ENCODE measurements at places on chromosomes 12 and 14. TPM values are rescaled to one million over a fixed set of nuclear protein-coding genes. Genes with fewer than 3 reads are reported as not detected.

DNA sequence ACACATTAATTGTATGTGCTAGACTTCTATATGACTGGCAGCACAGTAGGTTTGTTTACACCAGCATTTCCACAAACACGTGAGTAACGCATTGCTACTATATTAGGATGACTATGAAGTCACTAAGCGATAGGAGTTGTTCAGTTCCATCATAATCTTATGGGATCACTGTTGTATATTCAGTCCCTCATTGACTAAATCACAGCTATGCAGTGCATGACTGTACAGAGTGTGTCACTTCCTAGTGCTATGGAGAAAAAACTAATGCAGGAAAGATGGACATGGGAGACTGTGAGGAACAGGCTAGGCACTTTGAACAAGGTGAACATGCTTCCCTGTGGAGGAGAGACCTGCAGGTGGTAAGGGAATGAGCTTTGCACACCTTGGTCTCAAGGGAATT is 259.8 kb downstream of the NUAK1 start:
- no peak overlapping the region for H3K4me3 ChIP-seq
- no peaks in the 10 kb centered on the region for H3K27me3 ChIP-seq
- H3K36me3 ChIP-seq: no peaks in the 10 kb centered on the region

DNA sequence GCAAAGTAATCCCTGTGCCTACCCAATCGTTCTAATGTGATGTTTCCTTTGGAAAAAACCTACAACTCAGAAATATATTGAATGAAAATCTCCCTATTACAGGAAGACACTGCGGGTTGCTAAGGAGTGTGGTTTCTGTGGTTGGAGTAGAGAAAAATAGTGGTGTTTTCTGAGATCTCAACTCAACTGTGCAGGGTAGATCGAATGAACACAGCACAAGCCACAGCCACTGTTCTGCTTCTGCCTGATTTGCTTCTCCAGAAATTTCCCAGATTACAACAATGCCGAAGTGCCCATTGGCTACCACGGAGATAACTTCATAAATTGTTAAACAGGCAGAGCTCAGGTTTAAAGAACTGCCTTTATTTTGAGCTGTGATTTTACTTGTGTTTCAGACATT is 480.4 kb downstream of the DIO2 start:
- DNase-seq: no peak
- H3K4me3 ChIP-seq: no peak overlapping the region
- no peak overlapping the region for H3K27ac ChIP-seq
- H3K36me3 ChIP-seq: no peaks in the 10 kb centered on the region
- H3K4me1 ChIP-seq: peaks cover 1% of the 10 kb centered on the region

- no peak for DNase-seq
- peaks cover 9% of the 10 kb centered on the region for H3K27me3 ChIP-seq
- H3K4me3 ChIP-seq: no peak overlapping the region
- H3K4me1 ChIP-seq: no peaks in the 10 kb centered on the region
- no peaks in the 10 kb centered on the region for H3K36me3 ChIP-seq
- no peak overlapping the region for H3K27ac ChIP-seq
These were observed 319.4 kb downstream of the CACNA1C start for GRCh38 chr12:2372178-2372577.

GRCh38 chr14:65299826-65300225 is 112.7 kb upstream of the FUT8 start:
- peaks cover 25% of the 10 kb centered on the region for H3K36me3 ChIP-seq
- H3K4me1 ChIP-seq: peaks cover 69% of the 10 kb centered on the region
- no peaks in the 10 kb centered on the region for H3K27me3 ChIP-seq
- peak overlapping the region; percentile 40 for H3K27ac ChIP-seq
- DNase-seq: no peak
- peak overlapping the region; percentile 53 for H3K4me3 ChIP-seq

DNA sequence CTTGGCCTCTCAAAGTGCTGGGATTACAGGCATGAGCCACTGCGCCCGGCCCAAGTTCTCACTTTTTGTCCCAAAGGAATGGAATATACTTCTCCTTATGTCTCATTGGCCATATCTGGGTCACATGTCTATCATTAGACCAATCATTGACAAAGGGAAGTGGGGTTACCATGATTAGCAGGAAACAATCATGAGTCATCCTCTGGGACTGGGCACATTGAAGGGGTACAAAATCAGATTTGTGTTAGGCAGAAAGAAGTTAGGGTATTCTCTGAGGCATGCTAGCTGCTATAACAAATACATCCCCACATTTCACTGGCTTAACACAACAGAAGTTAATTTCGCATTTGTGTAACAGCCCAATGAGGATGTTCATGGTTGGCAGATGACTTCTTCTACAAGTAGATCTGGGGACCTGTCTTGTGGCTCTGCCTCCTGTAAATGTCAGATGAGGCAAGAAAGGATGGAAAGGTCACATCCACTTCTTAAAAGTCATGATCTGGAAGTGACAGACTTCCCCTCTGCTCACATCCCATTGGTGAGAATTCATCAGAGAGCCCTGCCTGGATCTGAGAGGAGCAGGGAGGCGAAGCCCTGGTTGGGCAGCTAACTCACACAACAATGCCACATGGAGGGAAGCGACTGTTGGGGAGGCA is 3.1 kb downstream of the CCDC63 start:
- DNase-seq: no peak
- H3K36me3 ChIP-seq: no peaks in the 10 kb centered on the region
- H3K27ac ChIP-seq: no peak overlapping the region
- H3K4me1 ChIP-seq: peaks cover 5% of the 10 kb centered on the region
- peaks cover 45% of the 10 kb centered on the region for H3K27me3 ChIP-seq

DNA sequence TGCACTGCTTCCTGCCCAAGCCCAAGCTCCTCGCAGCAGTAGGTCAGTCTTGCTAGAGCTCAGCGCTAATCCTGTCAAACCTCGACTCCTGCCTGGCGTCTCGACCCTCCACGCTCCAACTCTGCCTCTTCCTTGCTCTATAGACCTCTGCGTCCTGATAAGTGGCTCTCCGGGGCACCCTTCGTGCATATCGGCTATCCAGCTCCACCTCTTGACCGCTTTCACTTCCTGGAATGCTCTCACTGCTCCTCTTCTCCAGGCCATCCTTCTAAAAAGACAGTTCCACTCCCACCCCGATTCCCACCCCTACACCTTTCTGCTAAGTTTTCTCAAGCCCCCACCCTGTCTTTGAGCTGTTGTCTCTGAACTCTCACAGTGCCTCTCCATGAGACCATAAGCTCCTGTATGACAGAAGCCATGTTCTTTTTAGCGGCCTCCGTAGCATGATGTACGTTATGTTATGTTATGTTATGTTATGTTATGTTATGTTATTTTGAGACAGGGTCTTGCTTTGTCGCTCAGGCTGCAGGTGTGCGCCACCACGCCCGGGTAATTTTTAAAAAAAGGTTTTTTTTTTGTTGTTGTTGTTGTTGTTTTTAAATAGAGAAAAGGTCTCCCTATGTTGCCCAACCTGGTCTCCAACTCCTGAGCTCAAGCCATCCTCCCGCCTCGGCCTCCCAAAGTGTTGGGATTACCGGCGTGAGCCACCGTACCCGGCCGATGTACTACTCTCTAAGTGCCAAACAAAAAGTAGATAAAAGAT is 601 bp downstream of the COX14 start:
- peak overlapping the region; percentile 100 for H3K27ac ChIP-seq
- no peak for DNase-seq
- peaks cover 15% of the 10 kb centered on the region for H3K36me3 ChIP-seq
- no peaks in the 10 kb centered on the region for H3K27me3 ChIP-seq
- peaks cover 26% of the 10 kb centered on the region for H3K4me1 ChIP-seq

DNA sequence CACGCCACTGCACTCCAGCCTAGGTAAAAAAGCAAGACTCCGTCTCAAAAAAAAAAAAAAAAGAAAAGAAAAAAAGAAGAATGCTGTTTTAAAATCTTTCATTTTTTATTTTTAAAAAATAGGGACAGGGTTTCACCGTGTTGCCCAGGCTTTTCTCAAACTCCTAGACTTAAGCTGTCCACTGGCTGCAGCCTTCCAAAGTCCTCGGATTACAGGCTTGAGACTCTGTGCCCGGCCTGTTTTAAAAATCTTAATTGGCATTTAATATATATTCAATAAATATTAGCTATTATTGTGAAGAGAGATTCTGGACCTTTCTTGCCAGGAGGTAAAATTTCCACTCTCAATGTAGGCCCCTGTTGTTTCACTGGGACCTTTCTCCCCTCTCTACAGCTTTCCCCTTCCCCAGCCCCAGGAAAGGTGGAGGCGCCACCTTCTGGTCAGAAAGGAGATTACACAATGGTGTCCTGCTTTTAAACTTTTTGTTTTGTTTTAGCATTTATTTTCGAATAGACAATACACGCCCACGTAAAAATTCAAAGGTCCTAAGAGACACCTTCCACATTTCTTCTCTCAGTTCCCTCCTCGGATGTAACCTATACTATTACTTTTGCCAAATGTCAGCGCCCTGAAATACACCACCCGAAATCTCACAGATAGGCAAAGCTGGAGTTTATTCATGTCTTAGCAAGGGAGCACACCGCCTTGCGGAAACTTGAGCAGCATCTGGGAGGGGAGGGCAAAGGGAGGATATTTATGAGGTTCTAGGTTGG is 23.8 kb upstream of the PHC1 start:
- H3K36me3 ChIP-seq: no peaks in the 10 kb centered on the region
- peak overlapping the region; percentile 95 for H3K4me3 ChIP-seq
- peak overlapping the region; percentile 31 for H3K27ac ChIP-seq
- peaks cover 5% of the 10 kb centered on the region for H3K4me1 ChIP-seq
- DNase-seq: peak; percentile 39
- peaks cover 10% of the 10 kb centered on the region for H3K27me3 ChIP-seq

DNA sequence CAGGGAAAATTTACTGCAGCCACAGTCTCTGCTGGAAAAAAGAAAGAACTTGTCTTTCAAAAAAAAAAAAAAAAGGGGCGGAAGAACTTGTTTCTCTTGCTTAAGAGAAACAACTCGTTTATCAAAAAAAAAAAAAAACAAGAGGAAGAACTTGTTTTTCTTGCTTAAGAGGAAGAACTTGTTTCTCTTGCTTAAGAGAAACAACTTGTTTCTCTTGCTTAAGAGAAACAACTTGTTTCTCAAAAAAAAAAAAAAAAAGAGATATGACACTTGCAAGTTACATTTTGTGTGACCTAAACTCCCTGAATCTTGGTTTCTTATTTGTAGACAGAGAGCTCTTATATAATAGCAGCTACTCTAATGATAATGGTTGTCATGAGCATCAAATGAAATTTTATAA is 44.7 kb upstream of the USP15 start:
- peaks cover 3% of the 10 kb centered on the region for H3K27me3 ChIP-seq
- H3K27ac ChIP-seq: no peak overlapping the region
- no peak overlapping the region for H3K4me3 ChIP-seq
- no peak for DNase-seq
- H3K4me1 ChIP-seq: peaks cover 8% of the 10 kb centered on the region

The OR6C2 gene
- total RNA-seq: not detected

The RERG gene
- not detected for total RNA-seq

The ANO6 gene
- total RNA-seq: 23.1 TPM

The METAP2 gene
- total RNA-seq: 64.3 TPM

The PRICKLE1 gene
- 0.89 TPM for total RNA-seq

The PLCZ1 gene
- total RNA-seq: not detected
